Mesothelial cell of epicardium (in vitro differentiated cells): ENCODE measurements at places on chromosomes 2 and 18.

DNA sequence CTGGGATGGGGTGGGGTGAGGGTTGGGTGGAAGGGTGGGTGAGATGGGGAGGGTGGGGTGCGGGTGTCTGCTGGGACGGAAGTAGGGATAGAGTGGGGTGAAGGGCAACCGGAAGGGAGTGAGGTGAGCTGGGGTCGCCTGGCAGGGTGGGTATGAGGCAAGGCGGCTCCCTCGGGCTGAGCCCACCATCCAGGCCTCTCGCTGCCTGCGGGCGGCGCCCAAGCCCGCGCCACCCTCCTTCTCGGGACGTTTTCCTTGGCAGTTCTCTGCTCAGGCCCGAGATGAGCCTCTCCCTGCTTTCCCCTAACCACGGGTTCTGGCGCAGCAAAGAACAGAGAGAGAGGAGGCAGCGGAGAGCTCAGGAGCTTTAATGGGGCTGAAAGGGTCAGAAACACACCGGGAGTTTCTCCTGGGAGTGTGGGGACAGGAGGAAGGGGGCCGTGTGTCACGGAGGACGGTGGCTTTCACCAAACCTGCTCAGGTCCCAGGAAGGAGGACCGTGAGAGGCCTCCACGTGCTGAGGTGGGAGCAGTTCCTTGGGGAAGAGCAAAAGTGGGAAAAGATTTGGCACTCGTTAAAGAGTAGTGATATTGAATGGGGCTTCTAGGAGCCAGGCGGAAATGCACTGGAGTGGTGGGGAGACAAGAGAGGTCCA, 4.1 kb downstream of the FEV start:
- no peak for DNase-seq

DNA sequence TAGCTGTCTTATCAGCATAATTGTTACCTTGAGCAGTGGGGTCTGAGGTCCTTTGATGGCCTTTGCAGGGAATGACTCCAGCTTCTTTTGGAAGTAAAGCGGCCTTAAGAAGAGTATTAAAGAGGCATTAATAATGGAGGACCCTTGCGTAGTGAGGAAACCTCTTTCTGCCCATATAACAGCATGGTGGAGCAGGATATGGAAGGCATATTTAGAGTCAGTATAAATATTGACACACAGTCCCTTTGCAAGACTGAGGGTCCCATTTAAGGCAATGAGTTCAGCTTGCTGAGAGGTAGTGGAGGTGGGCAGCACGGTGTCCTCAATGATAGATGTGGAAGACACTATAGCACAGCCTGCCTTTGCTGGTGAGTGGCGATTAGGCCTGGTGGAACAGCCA, 32.7 kb downstream of the NCL start:
- no peak for DNase-seq

DNA sequence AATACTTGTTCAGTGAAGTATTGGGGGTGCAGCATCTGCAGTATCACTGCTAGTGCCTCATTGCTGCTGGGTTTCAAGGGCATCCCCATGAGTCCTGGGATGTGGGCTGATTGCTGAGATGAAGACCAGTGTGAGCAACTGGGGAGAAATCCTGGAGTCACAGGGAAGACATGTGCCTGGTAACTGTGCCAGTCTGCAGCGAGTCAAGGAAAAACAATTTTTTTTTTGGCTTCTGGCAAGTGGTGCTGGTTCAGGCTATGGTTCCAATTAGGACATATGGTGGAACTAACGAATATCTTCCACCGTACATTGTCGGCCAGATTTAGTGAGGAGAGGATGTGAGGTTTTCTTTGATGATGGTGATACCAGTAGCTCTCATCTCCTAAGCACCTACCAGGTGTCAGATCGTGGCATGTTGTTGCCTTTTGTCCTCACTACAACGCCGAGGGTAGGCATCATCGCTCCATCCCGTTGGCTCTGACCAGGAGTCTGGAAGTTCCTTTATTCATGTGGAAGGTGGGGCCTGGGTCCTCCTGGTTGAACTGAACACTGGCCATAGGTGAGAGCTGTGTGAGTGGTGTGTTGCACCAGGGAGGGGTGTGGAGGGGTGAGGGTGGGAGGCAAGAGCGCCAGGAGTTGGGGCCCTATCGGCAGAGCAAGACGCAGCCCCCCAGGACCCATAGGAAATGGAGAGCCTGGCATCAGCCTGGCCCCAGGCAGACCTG, 118.0 kb upstream of the HS6ST1 start:
- no peak for DNase-seq

DNA sequence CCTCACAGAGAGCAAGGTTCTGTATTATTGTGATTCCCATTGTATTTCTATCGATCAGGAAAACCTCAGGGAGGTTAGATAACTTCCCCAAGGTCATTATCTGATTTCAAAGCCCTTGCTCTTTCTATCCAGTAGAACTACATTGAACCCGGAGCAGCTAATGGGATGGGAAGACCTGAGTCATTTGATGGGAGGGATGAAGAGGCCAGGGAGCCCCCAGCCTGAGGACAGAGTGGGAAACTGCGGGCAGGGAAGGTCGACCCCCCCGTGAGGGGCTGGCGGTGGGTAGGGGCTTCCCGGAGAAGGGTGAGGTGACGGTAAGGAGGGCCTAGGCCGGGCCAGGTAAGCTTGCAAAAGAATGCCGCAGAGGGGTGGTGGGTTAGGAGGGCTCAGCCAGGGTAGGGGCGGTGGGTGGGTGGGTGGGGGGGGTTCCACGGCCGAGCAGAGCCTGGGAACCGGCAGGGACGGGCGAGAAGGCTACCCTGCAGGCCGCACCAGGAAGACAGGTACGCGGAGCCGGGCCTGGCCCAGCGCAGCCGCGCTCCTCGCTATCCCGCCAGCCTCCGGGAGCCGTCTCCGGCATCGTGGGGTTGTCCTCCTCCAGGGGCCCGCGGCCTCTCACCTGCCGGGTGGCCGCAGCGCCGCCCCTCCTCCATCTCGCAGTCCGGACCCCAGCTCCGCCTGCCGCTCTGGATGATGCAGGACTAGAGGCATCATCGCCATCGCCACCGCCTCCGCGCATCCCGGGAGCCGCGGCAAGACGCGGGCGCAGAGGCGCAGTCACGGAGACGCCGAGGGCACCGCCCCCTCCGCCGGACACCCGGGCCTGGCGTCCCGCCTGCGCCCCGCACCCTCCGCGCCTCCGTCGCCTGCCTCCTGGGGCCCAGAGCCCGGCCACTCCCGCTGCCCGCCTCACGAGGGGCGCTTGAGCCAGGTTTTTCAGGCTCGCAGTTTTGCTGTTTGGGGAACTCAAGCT, at the start of gene GPR75:
GPR75 (minus strand) TSS at position 762 of the 976 bp plus-strand sequence. CDS start 5,211 bp downstream, outside the sequence.
- no peak for DNase-seq

- no peak for DNase-seq
Observed at GRCh38 chr2:113784823-113785744, 28.6 kb upstream of the SLC35F5 start.

- DNase-seq, result no peak
Observed at GRCh38 chr2:178263159-178263860, 69.0 kb downstream of the OSBPL6 start.
